ENCODE measurements at places on chromosomes 3 and 15.

DNA sequence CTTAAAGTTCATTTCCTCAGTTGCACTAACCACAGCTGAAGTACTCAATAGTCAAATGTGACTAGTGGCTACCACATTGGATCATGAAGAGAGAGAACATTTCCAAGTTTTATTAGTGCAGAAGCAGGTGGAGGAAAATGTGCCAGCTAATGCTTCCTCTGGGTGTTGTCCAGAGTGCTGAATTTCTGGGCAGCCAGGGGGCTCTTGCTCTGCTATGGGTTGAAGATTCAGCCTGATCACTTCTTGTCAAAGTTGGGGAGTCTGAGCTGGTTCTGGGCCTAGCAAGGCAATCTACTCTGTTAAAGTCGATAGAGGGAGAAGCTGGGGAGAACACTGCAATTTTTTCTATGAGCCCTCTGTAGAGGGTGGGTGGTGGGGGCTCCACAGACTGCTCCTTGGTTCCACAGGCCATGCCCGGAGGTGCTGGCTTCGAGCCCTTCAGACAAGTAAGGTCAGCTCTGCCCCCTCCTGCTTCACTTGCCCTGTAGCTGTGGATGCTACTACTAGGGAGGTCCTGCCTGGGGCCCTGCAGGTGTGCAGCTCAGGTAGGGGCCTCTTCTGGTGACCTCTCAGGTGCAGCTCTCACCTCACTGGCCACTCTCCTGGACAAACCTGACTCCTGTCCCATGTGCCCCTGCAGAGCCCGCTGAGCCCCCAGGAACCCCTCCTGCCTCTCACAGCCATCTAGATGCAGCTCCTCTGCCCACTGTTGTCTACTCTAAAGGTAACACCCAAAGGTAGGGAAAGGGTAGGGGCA lies 8.2 kb downstream of the ALG3 start:
- no peak for DNase-seq

GRCh38 chr15:96296264-96296663 lies 34.2 kb upstream of the NR2F2 start:
- no peak for DNase-seq

DNA sequence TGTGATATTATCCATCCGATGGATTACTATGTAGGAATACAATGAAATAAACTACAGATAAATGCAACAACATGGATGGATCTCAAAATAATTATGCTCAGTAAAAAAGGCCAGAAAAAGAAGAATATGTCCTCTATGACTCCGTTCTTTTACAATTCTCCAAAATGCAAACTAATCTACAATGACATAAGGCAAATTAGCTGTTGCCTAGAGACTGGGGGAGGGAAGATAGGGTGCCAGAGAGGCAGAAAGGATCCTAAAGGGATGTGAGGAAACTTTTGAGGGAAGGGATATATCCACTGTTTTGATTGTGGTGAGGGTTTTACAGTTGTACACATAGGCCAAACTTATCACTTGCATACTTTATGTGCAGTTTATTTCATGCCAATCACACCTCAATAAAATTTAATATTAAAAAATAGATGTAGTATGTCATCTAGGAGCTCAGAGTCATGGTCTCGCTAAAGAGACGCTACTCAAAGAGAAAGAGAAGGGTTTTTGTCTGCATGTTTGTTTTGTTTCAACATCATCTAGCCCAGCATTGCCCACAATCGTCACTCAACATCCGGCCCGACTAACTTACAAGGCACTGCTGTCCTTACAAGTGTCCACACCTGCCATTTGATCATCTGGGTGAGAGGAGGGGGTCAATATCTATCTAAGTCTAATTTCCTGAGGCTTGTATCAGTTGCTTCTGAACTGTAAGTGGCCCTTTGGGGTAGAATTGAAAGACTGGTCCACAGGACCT lies 29.5 kb downstream of the HES1 start:
- no peak for DNase-seq

DNA sequence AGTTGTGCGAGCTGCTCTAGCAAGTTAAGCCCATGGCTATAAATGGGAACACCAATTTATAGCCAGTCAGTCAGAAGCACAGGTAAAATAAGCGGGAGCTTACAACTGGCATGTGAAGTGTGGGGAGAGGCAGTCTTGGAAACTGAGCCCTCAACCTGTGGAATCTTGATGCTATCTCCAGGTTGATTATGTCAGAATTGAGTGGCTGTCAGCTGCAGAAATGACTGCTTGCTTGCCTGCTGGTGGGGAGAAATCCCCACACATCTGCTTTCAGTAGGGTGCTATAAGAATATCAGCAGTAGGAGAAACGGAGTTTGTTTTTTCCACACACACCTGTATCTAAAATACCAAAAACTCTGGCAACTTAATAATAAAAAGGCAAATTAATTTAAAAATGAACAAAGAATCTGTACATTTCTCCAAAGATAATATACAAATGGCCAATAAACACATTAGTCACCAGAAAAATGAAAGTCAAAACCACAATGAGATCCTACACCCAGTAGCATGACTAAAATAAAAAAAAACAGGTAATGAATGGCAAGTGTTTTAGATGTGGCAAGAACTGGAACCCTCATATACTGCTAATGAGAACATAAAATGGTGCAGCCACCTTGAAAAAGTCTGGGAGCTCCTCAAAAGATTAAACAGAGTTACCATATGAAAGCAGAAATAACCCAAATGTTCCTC lies 26.0 kb upstream of the MAP4 start:
- DNase-seq: no peak

DNA sequence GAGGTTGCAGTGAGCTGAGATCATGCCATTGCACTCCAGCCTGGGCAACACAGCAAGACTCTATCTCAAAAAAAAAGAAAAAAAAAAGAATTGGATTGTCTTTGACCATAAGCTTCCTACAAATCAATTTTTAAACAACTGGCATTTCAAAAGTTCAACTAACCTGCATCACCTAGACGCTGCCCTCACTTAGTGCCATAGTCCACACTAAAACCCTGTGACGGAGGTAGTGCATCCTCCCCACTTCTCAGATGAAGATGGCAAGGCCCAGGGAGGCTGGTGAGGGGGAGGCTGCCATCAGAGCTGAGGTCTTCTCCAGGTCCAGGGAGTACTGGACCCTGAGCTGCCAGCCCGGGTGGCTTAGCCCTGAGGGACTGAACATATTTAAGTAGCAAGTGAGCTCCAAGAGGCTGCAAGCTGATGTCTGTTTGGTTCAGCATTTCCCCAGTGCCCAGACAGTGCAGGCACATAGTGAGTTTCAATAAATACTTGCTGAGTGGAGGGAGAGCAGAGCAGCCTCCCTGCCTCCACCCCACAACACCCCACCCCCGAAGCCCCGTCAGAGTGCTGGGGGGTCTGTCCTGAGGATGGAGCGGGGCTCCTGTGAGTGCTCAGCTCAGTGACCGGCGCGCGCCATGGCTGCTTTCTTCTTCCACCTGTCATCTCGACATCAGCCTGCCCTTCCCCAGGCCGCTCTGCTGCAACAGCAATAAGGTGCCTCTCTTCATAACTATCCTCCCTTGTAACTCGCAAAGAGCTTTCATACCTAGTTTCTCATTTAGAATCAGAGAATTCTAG lies 52.8 kb downstream of the MGLL start:
- no peak for DNase-seq

DNA sequence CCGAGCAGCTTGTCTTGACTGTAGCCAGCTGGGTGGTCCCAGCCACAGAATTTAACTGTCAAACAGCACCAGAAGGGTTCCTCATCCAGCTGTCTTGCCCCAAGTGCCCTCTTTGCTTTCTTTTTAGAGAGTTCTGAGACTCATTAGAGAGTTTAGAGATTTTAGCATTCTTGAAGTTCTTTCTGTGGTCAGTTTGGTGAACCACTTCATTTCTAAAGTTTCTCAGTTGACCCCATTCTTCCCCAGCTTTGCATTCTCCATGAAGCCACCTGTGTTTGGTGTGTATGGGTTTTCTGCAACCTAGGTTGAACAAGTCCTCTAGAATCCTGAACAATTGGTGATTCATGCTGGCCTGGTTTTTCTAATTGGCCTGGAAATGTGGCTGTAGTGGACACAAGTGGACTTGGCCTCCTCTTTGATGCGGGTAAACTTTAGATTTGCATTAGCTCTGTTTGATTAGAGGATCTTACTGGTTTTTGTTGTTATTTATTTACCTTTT lies 33.7 kb downstream of the FLNB start:
- DNase-seq: no peak

DNA sequence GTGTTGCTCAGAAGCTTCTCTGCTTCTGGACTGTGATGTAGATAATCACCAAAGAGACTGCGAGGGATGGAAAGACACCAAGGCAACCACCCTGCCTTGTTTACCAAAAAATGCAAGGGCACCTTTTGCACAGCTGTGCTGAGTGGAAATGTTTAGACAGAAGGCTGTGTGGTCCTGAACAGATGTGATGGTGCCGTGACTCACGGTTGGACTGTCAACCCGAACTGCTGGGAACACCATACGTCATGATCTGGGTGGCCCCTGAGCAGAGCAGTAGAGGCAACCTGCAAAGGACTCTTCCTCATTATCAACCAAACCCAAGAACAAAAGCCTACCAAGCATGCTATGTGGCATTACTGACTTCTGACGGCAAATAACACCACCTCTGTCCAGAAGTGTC lies 61.3 kb upstream of the LPP start:
- no peak for DNase-seq

GRCh38 chr15:33008284-33008995 lies 186.1 kb downstream of the FMN1 start:
- no peak for DNase-seq

DNA sequence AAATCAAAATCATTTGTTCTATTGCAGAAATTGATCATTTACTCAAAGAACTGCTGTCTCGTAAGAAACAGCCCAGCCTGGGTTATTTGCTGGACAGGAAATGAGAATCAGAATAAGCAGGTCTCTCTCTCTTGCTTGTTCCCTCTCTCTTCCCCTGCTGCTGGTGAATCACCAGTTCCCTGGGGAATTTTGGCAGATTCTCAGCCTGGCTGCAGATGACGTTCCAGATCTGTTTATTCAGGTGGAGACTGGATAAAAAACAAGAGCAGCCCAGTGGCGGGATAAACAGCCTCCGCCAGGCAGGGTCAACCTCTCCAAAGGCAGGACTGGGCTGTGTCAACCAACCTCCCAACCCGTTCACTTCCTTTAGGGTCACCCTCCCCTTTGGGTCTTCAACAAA lies 72.1 kb downstream of the LRIG1 start:
- DNase-seq: no peak

GRCh38 chr15:94229591-94230369 lies 1.6 kb upstream of the MCTP2 start:
- DNase-seq: no peak

DNA sequence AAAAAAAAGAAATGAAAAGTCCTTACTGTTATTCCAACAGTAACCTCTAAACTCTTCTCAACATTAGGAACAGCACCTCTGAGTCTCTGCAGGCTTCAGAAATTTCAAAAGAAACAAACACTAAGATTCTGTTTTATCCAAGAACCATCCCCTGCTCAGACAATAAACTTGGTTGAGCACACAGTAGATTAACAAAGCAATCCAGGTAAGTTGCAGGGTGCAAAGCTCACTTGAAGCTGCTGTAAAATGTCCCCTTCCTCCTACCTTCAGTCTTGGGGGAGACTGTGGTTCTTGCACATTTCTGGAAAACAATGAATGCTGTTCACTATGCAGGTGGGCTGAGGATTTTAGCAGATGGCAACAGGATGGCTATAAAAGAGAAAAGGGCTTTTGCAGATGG lies 484.1 kb downstream of the IGSF11 start:
- DNase-seq: no peak

GRCh38 chr3:70729845-70730244 lies 417.4 kb upstream of the MDFIC2 start:
- DNase-seq: no peak

DNA sequence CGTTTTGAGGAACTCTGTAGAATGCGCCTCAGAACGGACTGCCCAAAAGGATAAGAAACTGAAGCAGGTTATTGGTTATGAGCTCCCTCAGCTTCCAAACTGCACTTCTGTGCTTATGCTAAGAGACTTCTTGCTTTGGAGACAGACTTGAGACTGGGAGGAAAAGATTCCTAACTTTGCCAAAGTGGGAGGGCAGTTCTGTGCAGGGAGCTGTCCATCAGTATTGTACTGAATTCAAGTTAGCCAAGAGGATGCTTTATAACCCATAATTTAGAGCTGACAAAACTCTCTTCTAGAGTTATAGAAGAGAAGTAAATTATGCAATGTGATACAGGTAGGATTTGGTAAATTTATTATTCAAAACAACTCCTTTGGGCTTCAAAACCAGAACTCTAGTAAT lies 519.8 kb upstream of the GBE1 start:
- DNase-seq: no peak

GRCh38 chr3:12916159-12916558 lies 74.8 kb upstream of the RPL32 start:
- DNase-seq: no peak

DNA sequence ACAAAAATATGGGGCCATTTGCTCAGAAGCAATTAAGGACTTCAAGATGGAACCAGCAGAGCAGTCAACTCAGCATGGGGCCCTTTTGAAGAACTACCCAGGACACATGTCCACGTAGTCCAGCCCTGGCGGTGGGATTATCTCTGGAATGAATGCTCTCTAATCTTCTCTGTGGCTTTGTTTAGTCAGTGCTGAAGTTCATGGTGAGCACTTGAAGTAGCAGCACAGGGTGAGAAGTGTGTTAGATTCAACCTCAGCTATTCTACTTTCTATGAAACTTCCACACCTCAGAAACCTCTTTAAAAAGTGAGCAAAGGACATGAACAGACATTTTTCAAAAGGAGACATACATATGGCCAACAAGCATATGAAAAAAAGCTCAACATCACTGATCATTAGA lies 74.4 kb downstream of the THRB start:
- DNase-seq: no peak
